Activated effector memory CD4-positive, alpha-beta T cell treated with anti-CD3 and anti-CD28 coated beads, Interleukin-2, amount 50 U/mL, for 16 hours (primary cell): ENCODE measurements at places on chromosomes 5 and 9.

DNA sequence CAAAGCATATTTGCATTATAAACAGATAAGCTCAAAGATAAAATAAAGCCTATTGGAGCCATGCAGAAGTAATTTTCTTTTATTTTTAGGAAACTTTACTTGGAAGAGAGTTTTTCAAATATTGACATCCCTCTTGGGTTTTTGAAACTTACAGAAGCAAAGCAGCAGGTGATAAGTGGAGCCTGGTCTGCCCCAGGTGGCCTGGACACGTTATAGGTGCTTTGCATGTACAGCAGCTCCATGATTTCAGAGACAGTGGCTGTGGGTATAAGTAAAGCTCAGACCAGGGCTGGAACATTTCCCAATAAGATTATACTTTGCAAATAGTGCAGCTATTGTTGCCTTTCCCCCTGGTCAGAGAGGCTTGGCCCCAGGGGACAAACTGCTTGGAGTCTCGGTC is 51.5 kb downstream of the CCDC192 start:
- no peak for DNase-seq

DNA sequence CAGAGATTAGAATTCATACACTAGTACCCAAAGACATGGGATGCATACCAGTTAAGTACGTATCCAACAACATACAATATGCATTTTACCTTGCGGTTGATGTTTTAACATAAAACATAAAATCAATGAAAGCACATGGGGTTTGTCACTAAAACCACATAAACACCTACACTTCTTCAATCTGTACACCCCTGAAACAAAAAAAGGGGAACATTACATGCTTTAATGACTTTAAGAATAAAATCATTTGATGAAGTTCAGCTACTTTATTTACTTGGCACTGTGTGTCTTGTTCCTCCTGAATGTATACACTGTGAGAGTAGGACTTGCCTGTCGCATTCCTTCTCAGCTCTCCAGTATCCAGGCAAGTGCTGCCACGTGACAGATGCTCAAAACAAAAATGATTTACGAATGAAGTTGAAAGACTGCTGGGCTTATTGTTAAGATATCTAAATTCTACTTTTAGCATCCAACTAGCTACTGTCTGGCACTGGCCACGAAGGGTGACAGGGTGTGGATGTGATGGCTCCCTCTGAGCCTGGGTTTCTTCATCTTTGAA is 21.0 kb downstream of the TNFSF15 start:
- no peak for DNase-seq

- DNase-seq = no peak
These were observed 172.7 kb upstream of the RIOK2 start for GRCh38 chr5:97355775-97356174.

DNA sequence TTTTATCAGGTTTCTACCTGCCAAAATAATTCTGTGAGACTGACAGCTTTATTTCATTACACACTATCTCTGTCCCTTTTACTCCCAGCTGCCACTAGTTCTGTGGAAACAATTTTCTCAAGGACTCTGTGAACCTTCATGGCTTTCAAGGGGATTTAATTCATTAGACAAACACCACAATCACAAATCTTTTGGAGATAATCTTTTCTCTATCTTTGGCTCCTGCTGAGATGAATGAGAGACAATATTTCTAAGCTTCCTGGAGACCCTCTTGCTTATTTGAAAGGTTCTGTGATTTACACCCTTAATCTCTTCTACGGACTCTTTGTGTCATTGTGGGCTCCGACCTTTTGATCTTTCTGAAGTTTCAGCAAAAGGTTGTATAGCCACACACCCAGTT is 222.6 kb downstream of the PRDM9 start:
- no peak for DNase-seq

DNA sequence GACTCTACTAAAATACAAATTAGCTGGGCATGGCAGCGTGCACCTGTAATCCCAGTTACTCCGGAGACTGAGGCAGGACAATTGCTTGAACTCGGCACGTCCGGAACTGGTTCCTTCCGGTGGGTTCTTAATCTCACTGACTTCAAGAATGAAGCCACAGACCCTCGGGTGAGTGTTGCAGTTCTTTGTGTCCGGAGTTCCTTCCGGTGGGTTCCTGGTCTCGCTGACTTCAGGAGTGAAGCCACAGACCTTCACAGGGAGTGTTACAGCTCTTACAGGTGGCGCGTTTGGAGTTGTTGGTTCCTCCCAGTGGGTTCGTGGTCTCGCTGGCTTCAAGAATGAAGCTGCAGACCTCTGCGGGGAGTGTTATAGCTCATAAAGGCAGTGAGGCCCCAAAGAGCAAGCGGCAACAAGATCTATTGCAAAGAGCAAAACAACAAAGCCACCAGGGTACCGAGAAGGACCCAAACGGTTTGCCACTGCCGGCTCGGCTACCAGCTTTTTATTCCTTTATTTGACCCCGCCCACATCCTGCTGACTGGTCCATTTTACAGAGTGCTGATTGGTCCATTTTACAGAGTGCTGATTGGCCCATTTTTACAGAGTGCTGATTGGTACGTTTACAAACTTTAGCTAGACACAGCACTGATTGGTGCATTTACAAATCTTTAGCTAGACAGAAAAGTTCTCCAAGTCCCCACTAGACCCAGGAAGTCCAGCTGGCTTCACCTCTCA is 28.6 kb upstream of the SLC6A19 start:
- DNase-seq = no peak

GRCh38 chr5:174837919-174838902 is 113.8 kb downstream of the MSX2 start:
- DNase-seq = no peak

- no peak for DNase-seq
These were observed 8.5 kb downstream of the CDC42SE2 start for GRCh38 chr5:131272307-131272706.

DNA sequence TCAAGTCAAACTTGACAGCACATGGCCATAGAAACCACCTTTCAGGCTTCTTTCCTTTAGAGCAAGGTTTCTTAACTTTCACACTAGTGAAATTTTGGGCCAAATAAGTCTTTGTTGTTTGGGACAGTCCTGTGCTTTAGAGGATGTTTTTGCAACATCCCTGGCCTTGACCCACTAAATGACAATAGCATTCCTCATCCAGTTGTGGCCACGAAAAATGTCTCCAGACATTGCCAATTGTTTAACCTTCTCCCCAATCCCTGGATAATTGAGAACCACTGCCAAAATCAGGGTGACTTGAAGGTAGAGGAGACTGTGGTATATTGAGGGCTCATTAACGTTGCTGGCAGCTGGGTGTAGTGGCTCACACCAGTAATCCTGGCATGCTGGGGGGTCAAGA is 72.0 kb downstream of the ALDH1A1 start:
- no peak for DNase-seq

- no peak for DNase-seq
These were observed 350.5 kb downstream of the SLIT3 start for GRCh38 chr5:168950241-168950951.

DNA sequence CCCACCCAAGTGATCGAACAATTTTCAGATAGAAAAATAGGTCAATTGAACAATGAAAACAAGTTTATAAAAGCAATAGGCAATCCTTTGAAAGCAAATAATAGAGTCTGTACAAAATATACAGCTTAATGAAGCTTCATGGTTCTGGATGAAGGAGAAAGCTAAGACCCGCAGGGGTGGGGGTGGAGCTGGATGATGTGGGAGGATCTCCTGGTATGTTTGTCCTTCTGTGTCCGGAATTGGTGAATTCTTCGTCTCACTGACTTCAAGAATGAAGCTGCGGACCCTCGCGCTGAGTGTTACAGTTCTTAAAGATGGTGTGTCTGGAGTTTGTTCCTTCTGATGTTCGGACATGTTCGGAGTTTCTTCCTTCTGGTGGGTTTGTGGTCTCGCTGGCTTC is 149.9 kb downstream of the NXNL2 start:
- DNase-seq = no peak

- DNase-seq = no peak
These were observed 130.3 kb downstream of the PAX5 start for GRCh38 chr9:36903541-36904435.

- DNase-seq = no peak
These were observed 74.8 kb upstream of the PJA2 start for GRCh38 chr5:109484597-109484996.

- DNase-seq = no peak
These were observed 179.2 kb downstream of the HSD17B3 start for GRCh38 chr9:96122751-96123150.

DNA sequence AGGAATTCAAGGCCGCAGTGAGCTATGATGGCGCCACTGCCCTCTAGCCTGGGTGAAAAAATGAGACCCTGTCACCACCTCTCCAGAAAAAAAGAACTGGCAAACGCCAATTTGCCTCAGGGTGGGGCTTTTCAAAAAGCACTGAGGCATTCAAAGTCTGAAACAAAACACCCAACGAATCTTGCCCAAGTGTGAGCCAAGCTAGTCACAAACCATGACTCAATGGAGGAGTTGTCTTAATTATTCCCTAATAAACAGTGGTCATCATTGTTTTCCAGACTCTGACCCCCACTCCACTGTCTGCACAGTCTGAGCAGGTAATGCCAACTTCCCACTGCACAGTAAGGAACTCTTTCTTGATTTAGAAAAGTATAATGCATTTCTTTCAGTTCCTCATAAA is 16.8 kb downstream of the FRMD3 start:
- DNase-seq = no peak

- DNase-seq = no peak
These were observed 187.5 kb downstream of the SNCAIP start for GRCh38 chr5:122499585-122499984.

DNA sequence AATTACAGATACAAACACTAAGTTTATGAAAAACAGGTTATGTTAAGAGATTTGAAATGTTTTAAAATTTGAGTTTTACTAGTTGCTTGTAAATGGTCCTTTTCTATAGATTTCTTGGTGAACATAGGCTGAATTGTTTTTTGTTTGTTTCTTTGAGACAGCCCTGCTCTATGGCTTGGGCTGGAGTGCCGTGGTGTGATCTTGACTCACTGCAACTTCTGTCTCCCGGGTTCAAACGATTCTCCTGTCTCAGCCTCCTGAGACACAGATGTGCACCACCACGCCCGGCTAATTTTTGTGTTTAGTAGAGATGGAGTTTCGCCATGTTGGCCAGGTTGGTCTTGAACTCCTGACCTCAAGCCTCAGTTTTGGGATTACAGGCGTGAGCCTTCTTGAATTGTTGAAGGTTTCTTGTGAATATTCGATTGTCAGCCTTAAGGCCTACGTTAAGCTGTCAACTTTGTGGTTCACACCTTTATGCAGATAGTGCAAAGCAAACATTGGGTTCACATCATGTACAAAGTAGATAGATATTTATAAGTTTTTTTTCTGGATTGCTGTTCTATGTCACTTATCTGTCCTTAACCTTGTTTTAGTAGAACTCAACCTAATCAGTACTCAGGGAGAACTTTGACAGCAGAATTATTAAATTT is 26.2 kb downstream of the UHRF2 start:
- DNase-seq = no peak

DNA sequence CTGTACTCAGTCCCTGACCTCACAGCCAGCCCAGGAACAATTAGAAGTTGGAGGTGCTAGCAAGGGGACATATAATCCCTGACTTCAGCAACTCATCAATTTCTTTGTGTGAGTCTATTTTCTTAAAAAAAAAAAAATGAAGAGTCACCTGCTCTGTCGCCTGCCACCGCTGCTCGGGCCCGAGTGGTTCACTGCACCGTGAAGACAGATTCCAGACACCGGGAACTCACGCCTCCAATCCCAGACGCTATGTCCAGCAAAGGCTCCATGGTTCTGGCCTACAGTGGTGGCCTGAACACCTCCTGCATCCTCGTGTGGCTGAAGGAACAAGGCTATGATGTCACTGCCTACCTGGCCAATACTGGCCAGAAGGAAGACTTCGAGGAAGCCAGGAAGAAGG is 606.6 kb downstream of the PRELID2 start:
- no peak for DNase-seq

- DNase-seq = peak; percentile 64
These were observed 33.5 kb downstream of the SEMA4D start for GRCh38 chr9:89464300-89464901.

- DNase-seq = no peak
These were observed 145.4 kb downstream of the GADD45G start for GRCh38 chr9:89750117-89750791.

DNA sequence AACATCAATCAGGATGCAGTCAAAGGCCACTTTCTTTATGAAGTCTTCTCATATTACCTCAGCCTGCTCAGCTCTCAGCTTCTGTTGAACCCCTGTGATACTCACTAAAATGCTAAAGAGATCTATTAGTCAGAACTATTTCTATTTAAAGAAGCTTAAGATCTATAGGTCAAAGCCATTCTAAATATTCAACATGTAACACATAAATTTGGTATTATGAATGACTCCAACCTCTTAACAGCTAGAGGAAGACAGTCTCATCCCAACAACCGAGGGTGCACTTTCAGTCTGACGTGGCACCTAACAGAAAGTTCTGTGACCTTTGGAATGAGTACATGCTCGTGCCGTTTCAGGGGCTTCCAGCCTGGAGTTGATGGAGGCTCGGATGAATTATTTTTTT is 301.5 kb upstream of the VLDLR start:
- no peak for DNase-seq

DNA sequence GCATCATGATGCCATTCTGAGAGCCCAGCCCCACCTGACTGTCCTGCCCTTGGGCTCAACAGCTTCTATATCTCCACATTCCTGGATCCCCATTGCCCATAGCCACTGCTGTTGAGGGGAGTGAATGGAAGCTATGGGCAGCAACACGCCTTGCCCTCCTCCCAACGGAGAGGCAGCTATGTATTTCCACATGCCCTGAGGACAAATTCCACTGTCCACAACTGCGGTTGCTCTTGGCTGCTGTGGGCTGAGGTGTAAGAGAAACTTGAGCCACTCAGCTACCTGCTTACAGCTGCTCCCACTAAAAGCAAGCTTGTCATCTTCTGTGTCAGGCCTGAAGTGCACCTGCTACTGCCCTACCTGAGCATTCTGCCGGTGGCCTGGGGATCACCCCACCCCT is 222.9 kb downstream of the PSAT1 start:
- DNase-seq = no peak

DNA sequence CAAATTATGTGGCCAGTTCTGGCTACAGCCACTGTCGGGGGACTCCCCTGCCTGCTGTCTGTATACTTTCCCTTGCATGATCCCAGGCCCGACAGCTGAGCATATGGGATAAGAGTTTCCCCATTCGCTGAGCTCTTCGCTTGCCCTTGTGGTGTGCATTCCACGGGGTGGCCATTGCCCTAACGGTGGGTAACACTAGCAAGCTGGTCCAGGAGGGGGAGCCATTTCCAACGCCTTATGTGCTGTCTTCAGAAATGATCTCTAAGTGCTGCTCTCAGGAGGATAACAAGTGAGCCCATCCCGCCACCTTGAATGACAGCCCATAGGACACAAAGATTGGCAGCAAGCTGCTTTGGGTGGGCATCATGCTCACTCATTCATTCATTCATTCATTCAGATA is 190.9 kb downstream of the FSTL4 start:
- no peak for DNase-seq

- DNase-seq = no peak
These were observed 71.1 kb upstream of the TBC1D9B start for GRCh38 chr5:179978792-179979191.

DNA sequence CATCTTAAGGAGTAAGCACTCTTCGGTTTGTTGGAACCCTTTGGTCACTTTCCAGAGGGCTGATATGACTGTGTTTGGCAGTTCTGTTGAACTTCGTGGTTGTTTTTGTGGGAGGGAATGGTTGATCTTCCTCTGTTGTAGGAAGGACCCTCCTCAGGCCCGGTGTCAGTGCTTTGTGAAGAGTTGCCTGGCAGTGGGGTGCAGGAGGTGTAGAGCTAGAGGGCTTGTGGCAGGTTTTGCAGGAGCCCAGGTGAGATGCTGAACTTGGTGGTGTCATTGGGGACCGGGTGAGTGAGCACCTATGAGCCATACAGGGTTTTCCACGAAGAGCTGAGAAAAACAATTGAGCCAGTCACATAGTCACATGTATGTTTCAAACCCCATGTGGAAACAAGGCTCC is 27.2 kb downstream of the SECISBP2 start:
- DNase-seq = no peak
